ENCODE measurements at places on chromosomes 7 and 10.

DNA sequence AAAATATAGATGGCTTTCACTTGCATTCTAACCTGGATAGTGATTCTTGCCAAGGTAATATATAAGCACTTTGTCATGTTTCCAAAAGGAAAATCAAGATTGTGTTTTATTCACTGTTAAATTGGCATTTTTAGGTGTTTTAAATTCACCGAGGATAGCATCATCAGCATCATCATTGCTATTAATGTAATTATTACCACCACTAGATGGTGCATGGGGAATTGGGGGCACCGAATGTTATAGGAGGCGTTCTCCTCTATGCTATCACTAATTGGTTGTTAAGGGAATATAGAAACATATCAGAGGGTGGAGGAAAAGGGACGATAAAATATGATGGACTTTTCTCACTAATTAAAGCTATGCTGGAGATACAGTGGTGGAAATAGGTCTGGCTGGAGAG lies 95.5 kb downstream of the CELF2 start:
- no peak for DNase-seq

DNA sequence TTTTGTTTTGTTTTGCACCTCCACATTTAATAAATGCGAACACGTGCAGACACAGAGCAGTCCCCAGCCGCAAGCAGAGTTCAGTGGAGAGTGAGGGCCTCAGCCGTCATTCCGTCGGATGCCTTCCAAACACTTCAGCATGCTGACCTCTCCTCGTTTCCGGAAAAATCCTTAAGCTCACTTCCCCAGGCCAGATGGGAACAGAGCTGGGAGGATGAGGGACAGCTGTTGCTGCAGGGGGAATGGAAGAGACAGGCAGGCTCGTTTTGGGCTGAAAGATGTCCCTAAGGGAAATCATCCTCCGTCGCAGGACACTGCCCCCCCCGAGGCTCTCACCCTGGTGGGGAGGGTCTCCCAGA lies 17.2 kb upstream of the FGFR2 start:
- no peak for DNase-seq

- DNase-seq = no peak
Observed at GRCh38 chr10:117096599-117097201, 41.4 kb downstream of the VAX1 start.

DNA sequence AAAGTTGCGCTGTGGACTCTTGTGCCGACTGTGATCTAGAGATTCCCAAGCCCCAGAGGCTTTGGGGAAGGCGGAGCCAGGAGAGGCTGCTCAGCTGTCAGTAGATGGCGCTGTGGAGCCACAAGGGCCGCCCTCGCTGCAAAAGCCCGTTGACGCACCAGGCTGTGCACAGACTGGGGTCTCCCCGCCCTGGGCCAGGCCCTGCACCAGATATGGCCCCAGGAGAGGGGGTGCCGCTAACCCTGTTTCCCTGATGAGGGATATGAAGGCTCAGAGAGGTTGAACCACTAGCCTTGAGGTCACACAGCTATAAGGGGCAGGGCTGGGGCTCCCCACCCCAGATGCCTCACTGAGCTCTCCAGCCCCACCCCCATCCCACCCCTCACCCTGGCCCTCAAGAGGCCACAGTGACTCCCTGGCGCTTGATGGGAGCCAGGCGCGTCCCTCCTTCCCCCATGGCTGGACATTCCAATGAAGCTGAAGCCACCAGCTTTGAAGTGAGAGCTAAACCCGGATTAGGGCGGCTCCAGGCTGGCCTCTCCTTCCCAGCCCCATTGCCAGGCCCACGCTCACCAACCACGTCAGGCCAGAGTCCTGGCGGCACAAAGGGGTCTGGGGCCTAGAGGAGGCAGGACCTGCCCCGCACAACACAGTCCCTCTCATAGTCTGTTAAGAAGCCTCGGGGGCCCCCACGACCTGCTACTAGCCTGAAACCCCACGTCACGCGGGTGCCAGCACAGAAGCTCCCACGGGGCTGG lies 26.4 kb downstream of the MYL10 start:
- no peak for DNase-seq

DNA sequence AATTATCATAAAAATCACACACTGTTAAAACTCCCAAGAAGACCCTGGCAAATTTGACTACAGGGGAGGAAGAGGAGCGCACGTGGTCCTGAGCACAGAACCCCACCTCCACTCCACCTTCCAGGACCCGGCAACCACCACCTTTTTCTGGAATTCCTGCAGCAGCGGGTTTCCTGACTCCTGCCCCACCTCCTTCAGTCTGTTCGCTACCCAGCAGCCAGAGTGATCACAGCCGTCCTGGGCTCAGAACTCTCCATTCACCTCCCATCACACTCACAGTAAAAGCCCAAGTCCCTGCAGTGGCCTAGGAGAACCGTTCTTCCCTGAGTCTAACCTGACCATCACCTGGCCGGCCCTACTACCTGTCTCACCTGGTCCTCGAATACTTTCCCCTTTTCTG lies 107.4 kb upstream of the FAM204A start:
- DNase-seq = no peak

DNA sequence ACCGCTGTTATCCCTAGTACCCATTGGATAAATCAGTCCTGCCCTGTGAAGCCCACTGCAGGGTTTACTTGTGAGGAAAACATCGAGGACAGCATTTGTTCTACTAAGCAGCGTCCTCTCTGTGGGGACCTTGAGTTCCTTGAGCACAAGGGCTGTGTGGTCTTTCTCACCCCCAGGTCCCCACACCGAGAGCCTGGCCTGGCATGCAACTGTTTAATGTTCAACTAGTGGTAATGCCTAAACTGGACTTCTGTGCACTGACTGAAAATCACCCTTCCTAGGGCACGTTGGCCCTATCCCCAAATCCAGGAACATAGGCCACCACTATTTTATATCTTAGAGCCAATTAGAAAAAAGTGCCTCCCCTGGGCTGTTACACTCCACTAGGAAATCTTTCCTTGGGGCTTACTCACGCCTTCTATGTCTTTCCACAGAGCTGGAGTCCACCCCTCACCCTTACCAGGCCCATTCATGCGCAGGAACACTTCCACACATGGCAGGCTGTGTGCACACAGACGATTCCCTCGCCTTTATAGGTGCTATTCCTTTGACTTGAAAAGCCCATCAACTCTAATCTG lies 1.7 kb upstream of the TMEM213 start:
- no peak for DNase-seq

DNA sequence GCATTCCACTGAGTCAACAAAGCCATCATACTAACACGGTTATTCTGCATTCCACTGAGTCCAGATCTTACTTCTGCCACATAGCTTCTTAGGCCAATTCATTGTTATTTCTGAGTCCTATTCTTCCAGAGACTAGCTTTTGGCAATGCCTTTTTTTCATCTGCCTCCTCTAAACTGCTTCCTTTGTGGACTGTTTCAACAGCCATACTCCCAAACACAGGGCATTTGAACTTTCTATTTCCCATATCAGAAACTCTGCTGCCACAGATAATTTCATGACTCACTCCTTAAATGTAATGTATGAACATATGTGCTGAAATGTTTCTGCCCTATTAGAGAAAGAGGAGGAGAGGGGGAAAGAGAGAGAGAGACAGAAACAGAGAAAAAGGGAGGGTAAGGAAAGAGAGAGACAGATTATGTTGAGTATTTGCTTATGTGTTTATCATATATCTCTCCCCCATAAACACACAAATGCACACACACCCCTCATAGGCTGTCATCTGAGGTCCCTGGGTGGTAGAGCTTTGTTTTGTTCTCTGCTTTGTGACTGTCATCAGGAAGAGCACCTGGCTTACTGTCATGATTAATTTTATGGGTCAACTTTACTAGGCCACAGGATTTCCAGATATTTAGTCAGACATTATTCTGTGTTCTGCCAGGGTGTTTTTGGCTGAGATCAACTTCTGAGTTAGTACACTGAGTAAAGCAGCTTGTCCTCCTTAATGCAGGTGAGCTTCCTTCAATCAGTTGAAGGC lies 308.0 kb upstream of the KCND2 start:
- DNase-seq = no peak

GRCh38 chr7:50656141-50656895 lies 91.1 kb upstream of the DDC start:
- no peak for DNase-seq

- no peak for DNase-seq
Observed at GRCh38 chr10:3734111-3734510, 50.9 kb downstream of the KLF6 start.

DNA sequence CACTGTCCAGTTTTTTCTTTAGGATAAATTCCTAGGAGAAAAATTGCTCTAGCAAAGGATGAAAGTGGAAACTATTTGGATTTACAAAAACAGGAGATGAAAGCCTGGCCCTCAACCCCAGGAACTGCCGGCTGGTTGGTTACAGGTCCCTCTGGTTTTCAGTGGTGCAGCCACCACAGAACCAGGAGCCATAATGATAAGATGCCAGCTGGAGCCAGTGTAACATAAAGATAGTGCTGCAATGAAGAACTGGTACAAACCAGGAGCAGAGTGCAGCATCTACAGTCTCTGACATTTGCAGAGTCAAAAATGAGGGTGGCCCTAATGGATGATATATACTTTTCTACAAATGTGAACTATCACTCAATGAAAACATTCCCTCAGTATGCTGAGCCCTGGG lies 20.4 kb upstream of the NUP42 start:
- no peak for DNase-seq

DNA sequence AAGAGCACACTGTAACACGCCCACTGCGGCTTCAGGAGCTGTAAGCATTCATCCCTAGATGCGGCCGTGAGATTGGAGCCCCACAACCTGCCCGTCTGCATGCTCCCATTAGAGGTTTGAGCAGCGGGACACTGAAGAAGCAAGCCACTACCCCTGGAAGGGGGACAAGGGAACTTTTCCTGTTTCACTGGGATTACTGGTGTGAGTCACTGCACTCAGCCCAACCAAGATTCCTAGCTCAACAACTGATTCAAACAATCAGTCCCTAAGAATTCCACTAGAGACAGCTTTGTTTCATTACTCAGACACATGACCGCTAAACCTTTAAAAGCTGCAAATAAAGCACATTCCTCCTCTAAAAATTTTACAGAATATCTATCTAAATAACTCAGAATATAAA lies 69.8 kb downstream of the ORC5 start:
- DNase-seq = no peak
